AG10803 (cell line): ENCODE measurements at places on chromosomes 13 and 19.

GRCh38 chr13:37201081-37201480, 95.6 kb upstream of the CSNK1A1L start:
- peak; percentile 11 for DNase-seq

DNA sequence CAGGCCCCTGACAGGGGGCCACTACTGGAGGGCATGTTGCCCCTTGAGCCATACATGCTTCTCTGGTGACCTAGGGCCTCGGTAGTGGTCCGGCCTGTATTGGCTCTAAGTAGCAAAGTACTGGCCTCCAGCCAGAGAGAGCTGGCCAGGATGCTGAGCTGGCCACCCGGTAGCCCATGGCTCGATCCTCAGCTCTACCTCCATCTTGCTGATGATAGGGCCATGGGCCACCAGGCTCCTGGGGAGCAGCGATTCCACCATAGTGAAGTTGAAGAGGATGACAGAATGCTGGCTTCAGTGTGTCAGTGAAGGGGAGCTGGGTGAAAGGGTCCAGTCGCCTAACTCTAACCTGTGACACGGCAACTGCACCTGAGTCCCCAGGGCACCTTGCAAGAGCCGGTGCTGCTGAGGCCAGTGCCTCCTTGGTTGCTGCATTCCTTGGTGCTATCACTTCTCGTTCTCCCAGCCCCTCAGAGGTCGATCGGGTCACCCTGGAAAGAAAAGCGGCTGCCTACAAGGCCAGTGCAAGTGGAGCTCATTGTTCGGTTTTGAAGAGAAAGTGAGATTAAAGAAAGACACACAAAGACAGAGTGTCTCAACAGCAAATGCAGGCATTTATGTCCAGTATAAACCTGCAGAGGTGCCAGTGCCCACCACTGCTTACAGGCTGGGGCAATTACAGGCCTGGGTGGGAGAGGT, 5.0 kb downstream of the FPR3 start:
- DNase-seq: no peak

- DNase-seq: no peak
Measured at GRCh38 chr13:50428183-50428877, 413.1 kb downstream of the KCNRG start.

GRCh38 chr13:108835083-108835482, 205.7 kb downstream of the MYO16 start:
- DNase-seq: no peak

DNA sequence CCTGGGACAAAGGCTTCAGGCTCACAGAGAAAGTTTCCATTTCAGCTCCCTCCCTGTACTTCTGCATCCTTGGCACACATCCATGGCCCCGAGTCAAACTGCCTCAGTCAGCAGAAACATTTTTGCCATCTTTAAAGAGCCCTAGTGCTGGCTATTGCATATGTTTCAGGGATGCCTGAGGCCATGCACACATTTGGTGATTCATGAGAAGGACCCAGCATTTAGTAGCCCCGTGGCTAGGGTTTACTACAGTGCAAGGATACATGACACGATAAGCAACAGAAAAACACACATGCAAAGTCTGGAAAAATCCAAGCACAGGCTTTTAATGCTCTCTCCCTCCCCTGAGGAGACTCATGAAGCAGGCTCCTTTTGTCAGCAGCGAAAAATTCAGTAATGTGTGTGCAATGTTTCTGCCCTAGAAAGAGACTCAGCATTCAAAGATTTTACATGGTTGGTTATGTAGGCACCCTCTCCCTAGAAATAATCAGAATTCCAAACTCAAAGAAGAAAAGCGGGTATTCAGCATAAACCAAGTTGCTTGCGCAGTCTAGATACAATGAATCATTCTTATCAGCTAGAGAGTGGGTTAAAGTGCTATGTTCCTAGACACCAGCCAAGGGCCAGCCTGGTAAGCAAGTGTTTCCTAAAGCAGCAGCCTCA, 17.6 kb downstream of the ACOD1 start:
- DNase-seq: peak; percentile 62

DNA sequence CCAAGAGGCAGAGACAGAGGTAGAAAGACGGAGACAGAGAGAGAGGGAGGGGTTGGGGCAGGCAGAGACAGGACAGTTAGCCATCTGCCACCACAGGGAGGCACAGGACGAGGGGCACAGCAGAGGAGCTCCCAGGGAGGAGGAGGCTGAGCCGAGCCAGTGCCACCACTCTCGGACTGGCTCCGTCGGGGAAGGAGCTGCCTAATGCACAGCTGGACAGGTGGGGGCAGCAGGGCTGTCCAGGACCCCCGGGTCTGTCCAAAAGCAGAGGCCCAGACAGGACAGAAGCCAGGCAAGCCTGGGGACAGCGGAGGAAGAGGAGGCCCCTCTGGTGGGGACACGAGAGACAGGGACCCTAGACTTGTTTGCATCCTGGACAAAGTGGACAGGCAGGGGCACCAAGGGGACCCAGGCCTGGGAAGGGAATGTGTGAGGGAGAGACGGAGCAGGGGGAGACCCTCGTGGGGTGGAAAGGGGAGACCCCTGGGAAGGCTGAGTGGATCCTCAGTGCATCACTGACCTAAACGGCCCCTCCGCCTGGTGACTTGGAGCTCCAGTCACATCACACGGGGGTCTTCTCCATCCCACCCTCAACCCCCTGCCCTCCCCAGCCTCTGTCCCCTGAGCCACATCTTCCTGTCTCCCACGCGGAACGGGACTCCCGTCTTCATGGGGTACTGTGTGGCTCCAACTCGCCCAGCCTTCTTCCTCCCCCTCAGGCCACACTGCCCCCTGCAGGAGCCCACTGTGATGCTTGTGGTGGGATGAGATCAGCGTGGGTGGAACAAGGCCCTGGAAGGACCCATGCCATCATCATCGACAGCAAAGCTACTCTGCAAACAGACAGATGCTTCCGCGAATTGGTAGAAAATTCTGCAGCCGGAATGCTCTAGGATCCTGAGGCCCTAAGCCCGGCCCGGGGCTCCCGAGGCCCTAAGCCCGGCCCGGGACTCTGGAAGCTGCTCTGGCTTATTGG, 915 bp downstream of the F10 start:
- DNase-seq: no peak

GRCh38 chr19:5680084-5680436, 256 bp downstream of the MICOS13 start:
- DNase-seq: peak; percentile 24

- DNase-seq: no peak
Measured at GRCh38 chr19:44726465-44726864, 22.0 kb upstream of the BCL3 start.
